ENCODE measurements at places on chromosomes 6 and 20.

DNA sequence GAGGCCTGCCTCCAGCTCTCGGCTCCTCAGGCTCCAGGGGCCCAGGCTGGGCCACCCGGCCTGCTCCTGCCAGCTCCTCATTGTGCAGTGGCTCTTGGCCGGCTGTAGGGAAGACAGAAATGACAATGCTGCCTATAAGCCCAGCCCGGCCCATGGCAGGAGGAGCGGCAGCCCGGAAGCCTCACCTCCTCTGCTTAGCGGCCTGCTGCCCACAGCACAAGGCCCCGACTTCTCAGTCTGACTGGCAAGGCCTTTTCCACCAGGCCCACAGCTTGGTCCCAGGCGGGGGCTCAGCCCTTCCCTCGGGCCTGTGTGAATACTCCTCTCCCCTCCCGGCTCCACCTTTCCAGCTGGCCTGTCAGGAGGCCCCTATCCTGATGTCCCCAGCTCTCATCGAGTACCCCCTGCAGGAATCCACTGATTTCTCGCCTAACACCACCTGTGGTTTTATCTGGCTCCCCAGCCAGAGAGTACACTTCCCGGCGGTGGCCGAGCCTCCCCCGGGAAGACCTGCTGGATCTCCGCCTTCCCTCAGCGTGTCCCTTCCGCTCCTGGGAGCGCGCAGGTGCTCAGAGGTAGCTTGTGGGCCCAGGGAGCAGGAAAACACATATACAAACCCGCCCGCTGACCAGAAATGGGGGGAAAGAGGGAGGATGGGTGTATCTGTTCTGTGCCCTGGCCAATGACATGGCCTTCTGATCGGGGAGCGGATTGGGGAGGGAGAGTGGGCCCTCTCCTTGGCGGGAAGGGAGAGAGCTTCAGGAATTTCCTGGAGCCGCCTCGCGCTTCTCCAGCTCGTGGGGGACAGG lies 963 bp downstream of the DDRGK1 start:
- peak; percentile 50 for DNase-seq

- DNase-seq: no peak
Measured at GRCh38 chr6:168368936-168369335, 49.4 kb upstream of the DACT2 start.

GRCh38 chr20:55514531-55514930 lies 490.8 kb downstream of the CBLN4 start:
- DNase-seq: no peak

DNA sequence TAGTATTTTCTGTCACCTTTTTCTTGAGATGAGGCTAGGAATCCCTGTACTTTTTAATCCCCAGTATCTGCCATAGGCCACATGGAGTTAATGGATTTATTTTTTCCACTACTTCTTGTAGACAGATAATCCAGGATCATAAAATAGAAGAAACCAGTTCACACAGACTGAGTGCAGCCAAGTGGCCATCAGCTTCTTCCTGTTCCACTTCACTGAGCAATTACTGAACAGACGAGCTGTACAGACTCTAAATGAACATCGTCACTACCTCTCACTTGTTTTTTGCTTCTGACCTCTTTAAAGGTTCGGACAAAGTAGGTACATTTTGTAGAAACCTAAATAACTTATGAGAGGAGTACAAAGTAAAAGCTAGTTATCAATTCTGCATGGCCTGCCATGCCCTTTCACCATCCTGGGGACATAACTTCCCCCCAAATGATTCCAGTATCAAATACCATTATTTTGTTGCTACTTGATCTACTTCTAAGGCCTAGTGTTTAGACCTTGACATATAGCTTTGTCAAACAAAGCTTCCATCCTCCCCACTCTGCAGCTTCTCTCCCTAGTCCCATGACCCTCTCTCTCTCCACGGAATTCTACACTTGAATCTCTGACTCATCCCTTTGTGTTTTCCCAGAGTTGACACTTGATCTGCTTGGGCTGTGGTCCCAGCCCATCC lies 34.4 kb upstream of the ARHGAP18 start:
- DNase-seq: no peak

DNA sequence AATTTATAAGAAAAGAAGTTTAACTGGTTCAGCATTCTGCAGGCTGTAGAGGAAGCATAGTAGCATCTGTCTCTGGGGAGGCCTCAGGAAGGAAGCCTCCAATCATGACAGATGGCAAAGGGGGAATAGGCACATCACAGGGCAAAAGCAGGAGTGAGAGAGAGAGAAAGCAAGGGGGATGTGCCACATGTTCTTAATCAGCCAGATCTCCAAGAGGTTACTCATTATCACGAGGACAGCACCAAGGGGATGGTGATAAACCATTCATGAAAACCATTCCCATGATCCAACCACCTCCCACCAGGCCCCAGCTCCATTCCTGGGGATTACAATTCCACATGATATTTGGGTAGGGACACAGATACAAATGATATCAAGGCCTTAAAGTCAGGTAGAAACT lies 217.5 kb upstream of the TCF21 start:
- DNase-seq: no peak

- no peak for DNase-seq
Measured at GRCh38 chr6:5665173-5665572, 341.6 kb downstream of the NRN1 start.

DNA sequence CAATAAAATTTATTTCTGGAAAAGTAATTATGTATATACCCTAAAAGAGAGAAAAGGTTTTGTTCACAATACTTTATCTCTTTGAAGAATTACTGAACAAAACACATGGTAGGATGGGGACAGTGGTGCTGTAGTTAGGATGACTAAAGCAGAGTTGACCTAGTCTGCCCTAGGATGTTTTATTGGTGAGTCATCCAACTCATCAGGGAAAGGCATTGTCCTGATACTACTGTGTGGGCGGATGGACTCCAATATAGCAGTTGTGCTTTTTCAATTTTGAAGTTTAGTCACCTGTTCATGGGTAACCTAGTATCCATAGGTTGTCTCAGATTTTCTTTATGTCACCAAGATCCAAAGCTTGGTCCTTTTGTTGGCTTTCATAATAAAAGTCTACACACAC lies 53.3 kb upstream of the EYS start:
- DNase-seq: no peak

DNA sequence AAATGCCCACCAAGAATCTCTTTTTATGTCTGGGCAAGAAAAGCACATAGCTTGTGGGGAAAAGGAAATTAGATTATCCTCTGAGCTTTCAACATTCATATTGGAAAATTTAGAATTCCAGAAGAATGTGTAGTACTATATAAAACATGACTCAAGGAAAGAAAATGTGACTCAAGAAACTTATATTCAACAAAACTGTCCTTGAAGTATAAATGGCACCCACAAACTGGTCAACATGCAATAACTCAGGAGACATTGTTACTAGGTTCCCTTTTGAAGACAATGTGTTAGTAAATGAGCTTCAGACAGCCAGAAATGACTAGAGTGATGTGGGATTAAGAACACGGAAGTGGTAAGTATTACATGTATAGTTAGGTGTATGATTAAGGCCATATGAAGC lies 26.1 kb upstream of the TINAG start:
- no peak for DNase-seq

DNA sequence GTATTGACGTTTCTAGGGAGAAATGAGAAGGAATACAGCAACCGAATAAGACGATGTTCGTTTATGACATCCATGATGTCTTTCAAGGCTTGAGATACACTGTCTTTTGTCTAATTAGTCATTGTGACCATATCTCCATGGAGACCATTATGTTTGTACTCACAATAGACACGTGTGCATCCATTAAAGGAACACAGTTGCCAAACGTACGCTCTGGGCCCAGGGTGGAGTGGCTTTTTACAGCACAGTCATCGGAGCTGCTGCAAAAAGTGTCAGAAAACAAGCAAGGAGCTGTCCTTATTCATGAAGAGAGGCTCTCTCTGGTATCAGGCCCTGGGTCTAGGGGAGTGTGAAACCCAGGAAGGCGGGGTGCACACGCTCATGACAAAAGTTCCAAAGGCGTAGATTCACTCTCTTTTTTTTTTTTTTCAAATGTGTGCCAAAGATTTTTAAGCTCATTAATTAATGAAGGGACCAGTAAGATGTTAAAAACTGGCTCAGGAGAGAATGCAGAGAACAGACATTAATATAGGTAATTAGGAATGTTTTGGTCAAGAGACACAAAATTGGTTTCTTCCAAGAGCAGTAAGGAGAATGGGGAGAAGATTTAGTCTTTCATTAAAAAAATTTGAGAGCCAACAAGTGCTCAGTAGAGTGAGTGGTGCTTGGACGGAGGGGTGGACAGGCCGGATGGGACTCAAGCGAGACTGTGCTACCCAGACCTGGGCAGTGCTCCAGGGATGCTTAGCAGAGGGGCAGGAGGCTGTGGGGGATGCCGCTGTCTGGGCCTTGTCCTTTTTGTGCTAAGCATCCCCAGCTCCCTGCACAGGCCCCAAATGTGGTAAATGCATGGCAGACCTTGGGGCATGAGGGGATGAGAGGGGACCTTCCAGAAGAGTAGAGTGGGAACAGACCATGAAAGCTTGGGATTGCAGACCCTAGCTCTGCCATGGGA lies 34.9 kb upstream of the GTSF1L start:
- no peak for DNase-seq

DNA sequence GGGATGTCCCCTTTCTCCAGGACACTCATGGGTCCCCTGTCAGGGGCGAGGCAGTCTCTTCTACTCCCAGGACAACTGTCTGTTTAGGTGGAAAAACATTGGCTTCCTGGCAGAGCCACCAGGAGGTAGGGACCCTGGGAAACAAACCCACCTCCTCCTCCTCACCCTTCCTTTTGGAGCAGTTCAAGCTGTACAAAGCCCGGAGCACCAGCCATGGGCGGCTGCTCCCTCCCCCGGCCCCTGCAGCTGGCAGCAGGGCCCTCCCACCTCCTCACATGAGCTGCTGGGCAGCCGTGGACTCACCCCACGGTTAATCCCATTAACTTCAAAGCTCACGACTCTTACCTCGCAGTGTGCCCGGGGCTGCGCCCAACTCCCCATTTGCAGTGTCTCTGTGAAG lies 48.6 kb downstream of the CDH4 start:
- no peak for DNase-seq

- DNase-seq: no peak
Measured at GRCh38 chr6:166771701-166772100, 144.7 kb upstream of the RPS6KA2 start.

GRCh38 chr6:6091608-6092002 lies 84.9 kb upstream of the NRN1 start:
- DNase-seq: no peak

DNA sequence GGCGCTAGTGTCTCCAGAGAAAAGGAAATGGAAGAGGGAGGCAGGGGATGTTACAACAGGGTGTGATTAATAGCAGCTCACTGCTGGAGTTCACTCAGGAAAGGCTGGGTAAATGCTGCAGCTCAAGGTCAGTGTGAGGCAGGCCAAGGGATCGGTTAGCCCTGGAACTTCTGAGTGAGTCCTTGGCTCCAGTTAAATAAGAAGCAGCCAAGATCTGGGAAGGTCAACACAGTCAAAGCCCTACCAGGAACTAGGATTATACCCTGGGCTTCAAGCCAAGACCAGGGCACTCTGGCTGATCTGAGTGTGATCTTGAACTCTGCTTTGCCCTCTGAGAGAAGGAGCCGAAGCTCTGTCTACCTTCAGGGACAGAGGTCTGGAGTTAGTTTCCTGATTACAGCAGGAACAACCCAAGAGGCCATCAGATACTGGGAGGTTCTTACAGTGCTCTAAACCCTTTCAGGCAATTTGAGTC lies 44.3 kb downstream of the TPD52L1 start:
- no peak for DNase-seq

- DNase-seq: no peak
Measured at GRCh38 chr6:121260651-121261102, 73.6 kb downstream of the TBC1D32 start.

DNA sequence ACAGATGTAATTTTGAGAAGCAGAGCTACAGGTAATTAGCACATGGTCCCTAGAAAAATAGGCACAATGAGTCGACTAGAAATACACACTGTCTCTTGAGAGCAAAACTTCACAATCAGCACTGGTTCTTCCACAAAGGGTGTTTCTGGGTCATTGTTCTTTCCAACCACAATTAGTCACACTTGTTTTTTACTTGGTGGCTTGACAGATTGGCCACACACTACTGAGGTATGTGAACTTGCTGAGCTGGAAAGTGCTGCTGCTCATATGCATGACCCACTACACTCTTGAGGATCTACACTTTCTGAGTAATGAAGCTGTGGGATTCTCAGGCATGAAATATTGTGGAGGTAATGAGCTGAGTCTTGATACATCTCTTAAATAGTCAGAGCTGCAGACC lies 347.7 kb downstream of the BCKDHB start:
- DNase-seq: no peak

- DNase-seq: no peak
Measured at GRCh38 chr20:59485576-59486454, 118.5 kb upstream of the PHACTR3 start.

DNA sequence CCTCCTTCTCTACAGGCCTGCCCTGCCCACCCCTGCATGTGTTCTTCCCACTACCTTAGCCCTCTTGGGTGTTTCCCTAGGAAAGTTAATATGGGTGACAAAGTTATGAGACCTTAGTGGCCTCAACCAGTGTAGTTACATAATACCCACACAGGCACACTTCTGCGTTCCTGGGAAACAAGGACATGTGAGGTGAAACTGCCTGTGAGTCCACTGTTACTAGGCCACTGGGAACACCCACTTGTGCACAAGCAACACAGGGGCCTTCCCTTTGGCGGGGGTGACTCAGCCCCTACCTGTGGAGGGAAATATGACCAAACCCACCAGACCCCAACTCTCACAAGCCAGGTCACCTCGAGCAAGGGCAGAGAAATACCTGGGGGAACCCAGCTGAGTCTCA lies 12.8 kb downstream of the PI16 start:
- DNase-seq: no peak

GRCh38 chr6:22965889-22966288 lies 396.5 kb downstream of the HDGFL1 start:
- no peak for DNase-seq

GRCh38 chr20:62603907-62604785 lies 38.2 kb upstream of the SLCO4A1 start:
- DNase-seq: no peak

GRCh38 chr6:75350808-75351207 lies 66.2 kb upstream of the TMEM30A start:
- DNase-seq: no peak
